ENCODE measurements at places on chromosomes 16 and 17.

DNA sequence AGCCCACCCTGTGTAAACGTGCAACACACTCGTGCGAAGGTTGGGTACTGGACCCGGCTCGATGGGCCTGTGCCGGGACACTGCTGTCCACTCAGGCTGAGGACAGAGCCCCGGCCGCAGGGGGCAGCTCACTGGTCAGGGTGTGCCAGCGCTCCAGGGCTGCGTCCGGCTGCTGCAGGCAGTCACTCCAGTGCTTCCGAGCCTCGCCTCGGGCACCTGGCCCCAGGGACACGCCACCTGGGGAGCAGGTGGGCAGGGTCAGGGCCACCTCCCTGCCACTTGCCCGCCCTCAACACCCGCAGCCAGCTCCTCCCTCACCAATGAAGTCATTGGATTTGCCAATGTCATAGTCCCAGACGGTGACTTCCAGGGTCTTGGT, 4.7 kb downstream of the DOC2A start:
- no peak for DNase-seq

GRCh38 chr17:77208217-77208808, 67.5 kb downstream of the SEC14L1 start:
- DNase-seq = no peak

DNA sequence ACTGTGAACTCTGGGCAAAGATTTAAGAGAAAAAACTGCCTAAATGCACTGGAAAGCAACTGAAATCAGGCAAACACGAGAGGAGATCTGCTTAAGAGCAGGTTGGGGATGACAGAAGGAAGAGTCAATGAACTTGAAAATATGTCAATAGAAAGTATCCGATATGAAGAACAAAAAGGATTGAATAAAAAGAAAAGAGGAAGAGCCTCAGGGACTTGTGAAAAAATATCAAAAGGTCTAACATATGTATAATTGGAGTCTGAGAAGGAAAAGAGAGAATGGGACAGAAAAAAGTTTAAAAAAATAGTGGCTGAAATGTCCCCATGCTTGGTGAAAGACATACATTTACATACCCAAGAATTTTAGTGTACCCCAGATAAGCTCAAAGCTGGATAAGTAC, 195.5 kb downstream of the COPRS start:
- no peak for DNase-seq

GRCh38 chr17:15907290-15907689, 37.6 kb upstream of the ADORA2B start:
- DNase-seq = no peak

DNA sequence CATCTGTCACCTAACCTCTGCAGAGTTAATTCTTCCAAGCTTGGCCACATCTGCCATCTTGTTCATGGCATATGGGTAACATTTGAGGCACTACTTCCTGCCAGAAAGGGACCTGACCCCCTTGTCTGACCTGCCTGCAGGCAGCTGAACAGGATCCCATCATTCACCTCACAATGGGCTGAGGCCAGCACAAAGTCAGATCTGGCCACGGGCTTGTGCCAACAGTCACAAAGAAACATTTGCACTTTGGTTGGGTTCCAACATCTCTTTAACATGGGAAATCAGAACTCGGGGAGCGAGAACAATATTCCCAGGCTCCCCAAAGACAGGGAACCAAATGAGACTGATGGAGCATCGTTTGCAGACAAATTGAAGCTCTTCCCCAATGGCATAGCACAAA, 116.1 kb downstream of the XYLT1 start:
- no peak for DNase-seq

DNA sequence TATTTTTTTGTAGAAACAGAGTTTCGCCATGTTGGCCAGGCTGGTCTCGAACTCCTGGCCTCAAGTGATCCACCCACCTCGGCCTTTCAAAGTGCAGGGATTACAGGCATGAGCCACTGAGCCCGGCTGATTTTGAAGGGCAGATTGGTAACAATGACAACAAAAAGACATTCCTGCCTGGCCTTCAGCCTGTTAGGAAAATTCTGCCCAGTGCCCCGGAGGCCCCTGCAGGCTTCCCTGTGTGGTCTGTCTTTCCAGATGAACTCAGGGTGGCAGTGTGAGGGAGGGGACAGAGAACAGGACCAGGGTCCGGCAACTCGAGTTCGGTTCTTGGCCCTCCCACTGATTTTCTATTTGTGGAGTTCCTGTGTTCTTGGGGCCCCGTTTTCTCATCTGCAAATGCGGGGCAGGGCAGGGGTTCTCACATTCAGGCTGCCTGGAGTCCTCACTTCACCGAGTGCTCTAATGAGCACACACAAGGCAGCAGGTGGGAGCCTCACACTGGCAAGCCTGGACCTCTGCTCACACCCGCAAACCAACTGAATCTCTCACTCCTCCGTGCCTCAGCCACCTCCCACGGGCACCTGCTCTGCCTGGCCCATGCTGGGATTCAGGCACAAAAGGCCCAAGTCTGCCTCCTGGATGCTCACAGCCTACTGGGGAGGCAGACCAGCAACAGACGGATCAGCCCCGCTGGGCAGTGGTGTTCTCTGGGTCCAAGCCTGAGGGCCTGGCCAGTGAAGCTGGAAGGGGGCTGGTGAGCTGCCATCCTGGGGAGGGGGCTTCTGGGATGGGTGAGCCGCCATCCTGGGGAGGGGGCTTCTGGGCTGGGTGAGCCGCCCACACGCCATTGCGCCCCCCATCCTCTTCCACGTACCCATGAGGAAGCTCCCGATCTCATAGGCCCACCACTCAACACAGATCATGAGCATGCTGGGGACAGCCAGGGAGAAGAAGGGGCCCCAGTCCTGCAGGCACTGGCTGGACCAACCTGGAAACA, 10.3 kb downstream of the SLC47A2 start:
- no peak for DNase-seq

DNA sequence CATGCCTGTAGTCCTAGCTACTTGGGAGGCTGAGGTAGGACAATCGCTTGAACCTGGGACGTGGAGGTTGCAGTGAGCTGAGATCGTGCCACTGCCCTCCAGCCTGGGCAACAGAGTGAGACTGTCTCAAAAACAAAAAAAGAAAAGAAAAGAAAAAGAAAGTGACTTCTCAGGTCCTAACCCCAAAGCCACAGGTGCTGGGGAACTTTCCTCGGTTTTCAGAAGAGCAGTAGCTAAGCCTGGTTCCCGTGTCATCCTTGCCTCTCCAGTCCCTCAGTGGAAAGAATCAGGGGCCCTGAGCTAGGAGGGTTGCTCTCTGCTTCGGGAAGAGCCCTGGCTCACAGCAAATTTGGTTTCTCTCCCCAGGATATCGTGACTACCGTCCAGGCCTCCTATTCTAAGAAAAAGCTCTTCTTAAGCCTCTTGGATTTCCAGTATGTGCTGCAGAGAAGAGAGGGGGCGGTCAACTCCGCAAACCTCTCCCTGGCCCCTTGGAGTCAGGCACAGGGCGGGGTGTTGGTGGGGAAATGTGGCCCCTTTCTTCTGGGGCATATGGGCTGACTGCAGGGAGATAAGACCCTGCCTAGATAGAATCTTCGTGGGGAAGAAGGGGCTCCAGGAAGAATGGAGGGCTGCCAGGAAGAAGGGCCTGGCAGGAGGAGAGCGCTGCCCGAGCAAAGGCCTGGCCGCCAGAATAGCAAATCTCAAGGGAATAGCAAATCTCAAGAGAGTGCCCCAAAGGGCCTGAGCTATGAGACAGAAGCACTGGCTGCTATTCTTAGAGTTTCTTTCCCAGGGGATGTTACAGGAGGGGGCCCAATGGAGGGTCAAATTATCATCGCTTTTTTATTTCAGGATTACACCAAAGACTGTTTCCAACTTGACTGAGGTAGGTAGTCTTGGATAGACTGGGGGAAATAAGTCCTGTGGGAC, 8.3 kb upstream of the NLRC5 start:
- DNase-seq = no peak

DNA sequence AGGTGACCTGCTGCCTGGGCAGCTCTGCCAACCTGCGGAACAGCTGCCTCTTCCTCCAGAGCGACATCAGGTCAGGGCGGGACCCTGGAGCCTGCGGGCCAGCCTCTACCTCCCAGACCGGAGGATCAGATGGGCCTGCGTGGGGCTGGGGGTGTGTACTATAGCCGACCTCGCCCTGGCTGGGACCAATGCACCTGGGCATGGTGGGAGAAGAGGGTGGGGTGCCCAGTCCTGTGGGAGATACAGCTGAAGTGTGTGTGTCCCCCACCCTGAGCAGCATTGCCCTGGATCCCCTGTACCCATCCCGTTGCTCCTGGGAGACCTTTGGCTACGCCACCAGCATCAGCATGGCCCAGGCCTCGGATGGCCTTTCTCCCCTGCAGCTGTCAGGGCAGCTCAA, 19.3 kb downstream of the CASKIN2 start:
- no peak for DNase-seq

DNA sequence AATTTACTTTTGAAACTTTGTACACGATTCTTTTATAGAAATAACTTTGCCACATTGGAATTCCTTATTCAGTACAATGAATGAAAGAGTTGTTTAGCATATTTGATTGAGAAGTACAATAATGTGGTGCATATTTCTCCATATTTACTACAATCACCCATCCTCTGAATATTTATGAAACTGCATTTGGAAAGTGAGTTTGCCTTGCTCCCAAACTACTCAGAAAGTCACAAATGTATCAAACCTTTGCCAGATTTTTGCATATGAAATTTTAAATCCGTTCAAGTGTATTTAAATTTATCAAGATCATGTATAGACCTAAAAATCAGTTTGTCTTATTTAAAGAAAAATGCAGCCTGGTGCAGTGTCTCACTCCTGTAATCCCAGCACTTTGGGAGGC, 148.7 kb downstream of the CDH11 start:
- no peak for DNase-seq

DNA sequence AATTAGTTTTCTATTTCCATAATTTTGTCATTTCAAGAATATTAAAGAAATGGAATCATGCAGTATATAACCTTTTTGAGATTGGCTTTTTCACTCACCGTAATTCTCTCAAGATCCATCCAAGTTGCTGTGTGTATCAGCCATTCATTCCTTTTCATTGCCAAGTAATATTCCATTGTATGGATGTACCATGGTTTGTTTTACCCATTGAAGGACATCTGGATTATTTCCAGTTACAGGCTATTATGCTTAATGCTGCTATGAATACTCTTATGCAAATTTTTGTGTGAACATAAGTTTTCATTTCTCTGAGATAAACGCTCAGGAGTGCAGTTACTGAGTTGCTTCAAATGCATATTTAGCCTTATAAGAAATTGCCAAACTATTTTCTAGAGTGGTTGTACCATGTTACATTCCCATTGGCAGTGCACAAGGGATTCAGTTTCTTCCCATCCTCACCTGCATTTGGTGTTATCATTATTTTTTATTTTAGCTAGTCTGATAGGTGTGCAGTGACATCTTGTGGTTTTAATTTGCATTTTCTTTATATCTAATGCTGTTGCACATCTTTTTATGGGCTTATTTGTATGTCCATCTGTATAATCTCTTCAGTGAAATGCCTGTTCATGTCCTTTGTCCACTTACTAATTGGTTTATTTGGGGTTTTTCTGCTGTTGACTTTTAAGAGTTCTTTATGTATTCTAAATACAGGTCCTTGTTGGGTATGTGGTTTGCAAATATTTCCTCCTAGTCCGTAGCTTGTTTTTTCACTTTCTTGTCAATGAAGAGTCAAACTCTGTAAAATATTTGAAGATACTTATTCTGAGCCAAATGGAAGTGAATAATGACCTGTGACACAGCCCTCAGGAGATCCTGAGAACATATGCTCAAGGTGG, 32.7 kb downstream of the BMERB1 start:
- DNase-seq = no peak

- no peak for DNase-seq
Observed at GRCh38 chr17:77634710-77635109, 323.8 kb upstream of the TNRC6C start.

DNA sequence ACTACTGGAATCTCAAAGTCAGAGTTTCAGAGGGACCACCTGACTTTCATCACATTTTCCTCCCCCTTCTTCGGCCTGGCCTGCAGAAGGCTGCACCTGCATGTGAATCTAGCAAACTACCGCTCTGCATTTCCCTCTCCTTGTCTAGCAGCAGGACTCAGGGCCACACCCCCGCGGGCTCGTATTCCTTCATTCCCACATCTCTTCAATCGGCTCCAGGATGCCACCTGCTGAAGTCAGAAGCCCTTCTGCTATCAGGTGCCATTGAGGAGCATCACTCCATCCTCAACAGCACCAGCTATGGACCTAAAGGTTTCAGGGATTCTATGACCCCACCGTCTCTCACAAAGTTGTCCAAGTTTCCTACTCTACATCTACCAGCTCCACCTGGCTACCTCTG, 169.5 kb downstream of the VPS53 start:
- no peak for DNase-seq

DNA sequence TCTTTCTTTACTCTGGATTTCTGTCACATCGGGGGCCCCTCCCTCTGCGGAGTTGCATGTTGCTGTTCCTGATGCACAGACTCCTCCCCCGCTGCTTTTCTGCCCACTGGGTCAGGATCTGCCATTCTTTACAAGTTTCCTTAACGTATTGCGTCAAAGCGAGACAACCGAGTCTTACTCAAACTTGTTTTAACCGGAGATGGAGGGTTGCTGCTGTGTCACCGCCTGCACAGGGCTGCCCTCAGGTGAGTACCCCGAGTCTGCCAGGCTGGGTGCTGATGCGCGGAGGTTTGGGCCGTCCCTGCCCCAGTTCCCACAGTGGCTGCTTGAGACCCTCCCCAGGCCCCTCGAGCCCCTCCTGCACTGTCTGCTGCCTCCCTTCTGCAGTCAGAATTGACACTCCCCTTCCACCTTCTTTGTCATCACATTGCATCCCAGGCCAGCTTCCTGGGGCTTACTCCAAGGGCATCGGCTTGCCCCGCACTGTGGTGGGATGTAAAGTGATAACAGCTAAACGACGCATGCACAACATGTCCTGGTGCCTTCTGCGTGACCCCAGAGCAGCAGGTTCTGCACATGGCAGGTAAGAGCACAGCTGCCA, 19.3 kb downstream of the CARHSP1 start:
- DNase-seq = no peak

GRCh38 chr16:69326172-69326873, 4.1 kb downstream of the PDF start:
- no peak for DNase-seq

- DNase-seq = no peak
Observed at GRCh38 chr17:40996829-40997228, 2.9 kb upstream of the KRTAP3-3 start.

- DNase-seq = peak; percentile 72
Observed at GRCh38 chr17:9576521-9577372, at the start of gene CFAP52. Gene CFAP52, plus strand, starts transcription at chr17:9576642. Its CDS starts 54 bp downstream, at chr17:9576696.

- no peak for DNase-seq
Observed at GRCh38 chr17:59601130-59601529, 18.6 kb upstream of the CLTC start.

DNA sequence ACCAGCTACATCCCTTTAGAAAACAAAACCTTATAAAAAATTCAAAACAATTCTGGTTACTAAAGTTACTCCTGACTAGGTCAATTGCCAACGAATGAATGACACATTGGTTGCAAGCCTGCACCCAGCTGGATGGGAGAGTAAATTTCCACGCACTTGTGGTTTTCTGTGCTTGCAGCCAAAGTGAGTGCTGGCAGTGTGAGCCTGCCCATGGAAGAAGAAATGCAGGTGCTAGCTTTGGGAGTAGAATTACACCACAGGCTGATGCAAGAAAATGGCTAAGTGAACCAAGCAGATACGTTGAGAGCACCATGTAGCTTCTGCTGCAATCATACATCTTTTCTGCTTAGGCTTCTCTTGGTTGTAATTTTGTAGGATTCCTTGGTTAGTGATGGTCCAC, 74.6 kb downstream of the SYCE1L start:
- no peak for DNase-seq

- DNase-seq = no peak
Observed at GRCh38 chr17:75909812-75910274, 5.2 kb upstream of the MRPL38 start.
